ENCODE measurements at places on chromosomes 3 and 15. TPM values are rescaled to one million over a fixed set of nuclear protein-coding genes. Genes with fewer than 3 reads are reported as not detected.
A peak's percentile ranks its signal among the peaks of the same experiment; 100 is the strongest.

- no peak for DNase-seq
Observed at GRCh38 chr3:147049821-147050220, 356.5 kb downstream of the ZIC4 start.

The PRSS50 gene
- total RNA-seq: not detected

- DNase-seq: no peak
Observed at GRCh38 chr3:61613666-61614065, 52.3 kb downstream of the PTPRG start.

DNA sequence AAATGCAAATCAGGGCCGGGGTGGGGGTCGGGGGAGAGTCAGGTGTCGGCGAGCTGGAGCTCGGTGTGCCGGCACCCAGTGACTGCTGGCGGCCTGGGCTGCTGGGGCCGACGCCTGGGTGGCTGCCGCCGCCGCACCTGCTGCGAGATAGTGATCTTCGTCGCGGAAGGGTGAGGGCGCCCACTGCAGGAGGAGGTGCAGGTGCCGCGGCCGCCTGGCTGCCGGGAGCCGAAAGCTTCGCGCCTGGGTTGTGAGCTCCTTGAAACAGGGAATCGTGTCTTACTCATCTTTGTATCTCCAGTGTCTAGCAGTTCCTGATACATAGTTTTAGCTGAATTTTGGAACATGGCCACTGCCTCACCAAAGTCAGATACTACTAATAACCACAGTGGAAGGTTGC is 64.0 kb upstream of the CPOX start:
- DNase-seq: peak; percentile 32

DNA sequence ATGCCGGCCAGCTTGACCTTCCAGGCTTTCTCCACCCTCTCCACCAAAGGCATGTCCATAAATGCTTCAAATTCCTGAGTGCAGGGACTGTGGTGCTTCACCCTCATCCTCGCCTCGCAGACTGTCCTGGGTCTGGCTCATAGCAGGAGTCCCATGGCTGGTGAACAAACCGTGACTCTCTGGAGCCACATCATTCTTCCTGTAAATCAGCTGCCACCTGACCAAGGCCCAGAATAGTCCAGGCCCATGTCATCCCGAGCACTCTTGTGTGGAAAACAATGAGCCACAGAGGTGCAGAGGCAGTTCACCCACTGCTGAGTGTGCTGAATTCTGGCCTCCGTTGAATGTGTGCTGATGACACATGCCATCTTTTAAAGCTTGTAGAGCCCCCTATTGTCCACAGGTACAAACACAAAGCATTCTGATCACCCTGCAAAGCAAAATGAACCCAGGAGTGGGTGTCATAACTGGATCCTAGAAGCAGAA is 68.6 kb downstream of the ABHD5 start:
- no peak for DNase-seq

GRCh38 chr3:113084777-113085176 is 94.0 kb downstream of the GTPBP8 start:
- no peak for DNase-seq

DNA sequence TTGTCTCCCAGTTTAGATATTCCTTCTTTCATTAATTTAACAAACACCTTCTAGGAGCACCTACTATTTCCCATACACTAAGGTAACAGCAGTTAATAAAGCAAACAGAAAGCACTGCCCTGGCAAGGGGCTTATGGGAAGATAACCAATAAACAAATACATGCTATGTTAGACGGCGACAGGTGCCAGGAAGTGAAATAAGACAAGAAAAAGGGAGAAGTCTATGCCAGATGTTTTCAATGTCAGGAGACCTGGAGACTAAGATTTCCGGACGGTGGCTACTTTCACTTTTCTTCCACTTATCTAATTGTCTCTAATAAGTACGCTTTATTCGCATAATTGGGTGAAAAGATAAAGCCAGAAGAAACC is 32.5 kb upstream of the ZNF445 start:
- DNase-seq: no peak

DNA sequence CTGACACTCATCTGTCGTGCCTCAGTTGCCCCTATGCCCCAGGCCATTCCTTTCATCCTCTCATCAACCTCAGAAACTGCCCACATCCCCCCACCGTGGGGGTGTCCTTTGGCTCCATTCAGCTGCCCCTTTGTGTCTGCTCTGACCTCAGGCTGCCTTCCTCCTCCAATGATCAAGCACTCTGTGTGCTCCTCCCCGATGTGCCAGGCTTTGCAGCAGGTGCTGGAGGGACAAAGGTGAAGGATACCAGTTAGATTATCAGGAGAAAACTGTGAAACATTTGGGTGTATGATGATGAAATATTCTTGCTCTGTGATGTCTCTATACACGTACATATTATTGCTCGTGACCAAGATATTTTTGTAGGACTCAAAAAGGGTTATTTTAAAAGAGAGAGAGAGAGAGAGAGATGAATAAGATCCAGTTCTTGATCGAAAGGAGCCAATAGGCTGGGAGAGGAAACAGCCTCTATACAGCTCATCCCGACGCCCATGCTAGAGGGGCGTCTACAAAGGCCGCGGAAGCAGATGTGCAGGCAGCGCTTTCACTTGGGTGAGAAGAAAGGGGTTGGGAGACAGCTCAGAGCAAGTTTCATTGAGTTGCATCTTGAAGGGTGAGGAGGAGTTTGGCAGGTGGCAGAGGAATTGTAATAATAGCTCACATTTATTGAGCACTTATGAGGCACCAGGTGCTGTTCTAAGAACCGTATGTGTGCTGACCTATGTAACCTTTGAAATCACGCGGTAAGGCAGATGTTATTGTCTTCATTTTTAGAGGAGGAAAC is 28.3 kb upstream of the ADCY5 start:
- DNase-seq: no peak

DNA sequence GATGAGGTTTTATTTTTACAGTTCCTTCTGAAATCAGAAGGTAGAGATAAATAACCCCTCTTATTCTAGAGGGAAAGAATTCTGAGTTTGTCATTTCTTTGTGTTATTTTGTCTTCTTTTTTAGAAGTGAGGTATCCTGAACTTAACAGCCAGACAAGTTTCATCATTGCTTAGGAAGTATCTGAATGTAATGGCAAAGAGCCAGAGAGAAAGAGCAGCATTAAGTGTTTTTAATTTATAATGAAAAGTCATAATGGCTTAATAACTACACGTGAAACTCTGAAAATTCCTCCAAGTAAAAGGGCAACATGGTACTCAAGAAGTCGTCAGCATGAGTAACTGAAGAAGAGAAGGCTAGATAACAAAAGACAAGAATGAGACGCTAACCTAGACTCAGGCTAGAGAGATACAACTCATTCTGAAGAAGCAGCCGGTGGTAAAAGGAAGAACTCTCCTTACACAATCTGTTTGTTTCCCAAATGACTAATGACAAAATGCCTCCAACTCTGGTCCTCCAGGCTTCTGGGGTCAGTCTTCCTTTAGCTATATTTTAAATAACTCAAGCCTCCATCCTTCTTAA is 116.2 kb upstream of the NECTIN3 start:
- DNase-seq: no peak

DNA sequence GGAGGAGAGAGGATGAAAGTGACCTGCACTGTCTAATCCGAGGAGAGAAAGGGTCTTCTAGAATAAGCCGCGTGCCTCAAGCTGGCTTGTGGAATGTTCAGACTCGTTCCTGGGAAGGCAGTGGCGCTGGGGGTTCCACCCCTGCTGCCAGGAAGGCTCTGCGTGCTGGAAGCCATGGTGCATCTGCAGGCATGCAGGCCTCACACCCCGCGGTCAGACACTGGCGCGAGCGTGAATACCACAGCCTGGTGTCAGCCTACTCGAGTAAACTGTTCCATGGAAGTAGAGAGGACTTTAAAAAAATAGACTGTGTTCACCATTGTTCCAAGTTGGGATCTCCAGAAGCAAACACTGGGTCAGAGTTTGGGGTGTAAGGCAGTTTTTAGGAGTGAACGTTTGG is 25.9 kb upstream of the GABRG3 start:
- DNase-seq: no peak

GRCh38 chr3:159667261-159667660 is 321.4 kb upstream of the IL12A start:
- no peak for DNase-seq

The TRIP4 gene
- total RNA-seq: 28.2 TPM

- DNase-seq: no peak
Observed at GRCh38 chr3:14401692-14402303, 608 bp upstream of the SLC6A6 start.

- no peak for DNase-seq
Observed at GRCh38 chr15:67017311-67017710, 48.1 kb upstream of the SMAD3 start.

The SYNM gene
- total RNA-seq: 14.2 TPM

Data from CD4-positive, alpha-beta memory T cell (primary cell).